ENCODE measurements at places on chromosomes 1 and 21.

GRCh38 chr1:235068158-235069121 is 60.2 kb downstream of the TOMM20 start:
- no peaks in the 10 kb centered on the region for H3K36me3 ChIP-seq
- no peaks in the 10 kb centered on the region for H3K4me1 ChIP-seq
- no peak overlapping the region for H3K4me3 ChIP-seq
- H3K27me3 ChIP-seq: no peaks in the 10 kb centered on the region

DNA sequence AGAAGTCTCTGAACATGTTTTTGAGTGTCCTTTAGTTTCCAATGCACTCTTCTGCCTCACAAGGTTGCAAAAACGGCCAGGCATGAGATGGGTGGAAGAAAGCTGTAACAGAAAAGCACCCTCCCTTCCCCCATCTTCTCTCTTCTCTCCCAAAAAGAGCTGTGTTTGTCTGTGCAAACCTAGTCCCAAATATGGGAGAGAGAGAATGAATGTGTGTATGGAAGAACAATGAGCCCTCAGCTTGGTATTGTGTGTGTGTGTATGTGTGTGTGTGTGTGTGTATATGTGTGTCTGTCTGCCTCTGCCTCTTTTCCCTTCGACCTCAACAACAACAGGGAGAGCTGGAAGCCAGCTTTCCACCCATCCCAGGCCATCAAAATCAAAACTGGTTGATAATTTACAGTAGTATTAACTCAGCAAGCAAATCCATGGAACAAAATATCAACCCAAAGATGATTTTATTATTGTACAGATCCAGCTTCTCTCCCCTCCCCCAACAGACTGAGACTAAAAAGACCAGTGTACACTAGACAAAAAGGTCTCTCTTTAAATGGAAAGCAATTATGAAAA is 1.8 kb downstream of the RERE start:
- peak overlapping the region; percentile 98 for H3K27ac ChIP-seq
- peak overlapping the region; percentile 100 for H3K4me3 ChIP-seq
- H3K4me1 ChIP-seq: peaks cover 15% of the 10 kb centered on the region

DNA sequence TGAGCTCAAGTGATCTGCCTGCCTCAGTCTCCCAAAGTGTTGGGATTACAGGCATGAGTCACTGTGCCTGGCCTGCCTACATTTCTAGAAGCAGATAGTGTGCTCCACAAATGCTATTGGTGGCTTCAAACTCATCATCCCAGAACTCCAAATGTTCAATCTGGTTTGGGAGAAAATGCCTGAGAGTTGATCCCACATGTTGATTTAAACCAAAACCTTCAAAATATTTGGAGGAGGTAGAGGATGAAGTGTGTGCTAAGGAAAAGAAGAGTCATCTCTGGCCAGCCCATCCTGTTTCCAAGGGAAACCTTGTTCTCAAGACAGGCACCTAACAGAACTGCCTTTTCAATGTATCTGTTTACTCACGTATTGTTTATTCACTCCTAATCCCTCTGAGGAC is 55.4 kb upstream of the GRHL3 start:
- no peaks in the 10 kb centered on the region for H3K36me3 ChIP-seq
- no peaks in the 10 kb centered on the region for H3K4me1 ChIP-seq
- no peak for DNase-seq
- no peak overlapping the region for H3K4me3 ChIP-seq
- no peaks in the 10 kb centered on the region for H3K27me3 ChIP-seq

DNA sequence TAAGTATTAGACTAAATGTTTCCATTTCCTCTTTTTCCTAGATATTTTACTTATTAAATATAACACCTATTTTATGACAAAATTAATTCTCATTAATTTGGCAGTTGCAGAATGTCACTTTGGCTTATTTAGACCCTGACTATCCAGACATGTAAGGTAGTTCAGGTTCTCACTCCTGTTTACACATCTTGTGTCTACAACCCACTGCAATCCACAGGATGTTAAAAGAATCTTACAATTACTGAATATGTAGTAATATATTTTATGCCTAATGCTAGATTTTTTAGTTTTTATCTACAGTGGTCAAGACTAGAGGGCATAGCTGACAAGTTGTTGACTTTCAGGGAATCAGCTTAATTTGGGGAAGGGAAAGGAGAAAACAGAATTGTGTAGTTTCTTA is 346.7 kb downstream of the USP25 start:
- no peak overlapping the region for H3K4me3 ChIP-seq
- no peaks in the 10 kb centered on the region for H3K4me1 ChIP-seq
- no peak for DNase-seq
- H3K27ac ChIP-seq: no peak overlapping the region
- H3K36me3 ChIP-seq: no peaks in the 10 kb centered on the region
- no peaks in the 10 kb centered on the region for H3K27me3 ChIP-seq

- no peaks in the 10 kb centered on the region for H3K4me1 ChIP-seq
- DNase-seq: no peak
- H3K27ac ChIP-seq: no peak overlapping the region
Observed at GRCh38 chr1:7084232-7084894, 299.1 kb downstream of the CAMTA1 start.

DNA sequence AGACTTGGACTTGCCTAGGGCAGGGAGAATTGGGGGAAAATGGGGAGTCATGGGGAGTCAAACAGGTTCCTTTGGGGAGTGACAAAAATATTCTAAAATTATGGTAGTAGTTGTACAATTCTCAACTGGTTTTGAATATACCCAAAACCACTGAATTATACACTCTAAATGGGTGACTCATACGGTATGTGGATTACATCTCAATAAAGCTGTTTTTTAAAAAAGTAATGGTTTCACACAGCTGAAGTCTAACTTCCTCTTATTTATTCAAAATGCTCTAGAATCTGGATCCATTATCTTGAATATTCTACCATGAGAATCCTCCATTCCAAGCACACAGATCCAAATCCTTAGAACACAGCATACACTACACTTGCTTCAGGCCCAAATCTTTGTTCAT is 11.1 kb downstream of the EIF4G3 start:
- H3K27ac ChIP-seq: no peak overlapping the region
- no peaks in the 10 kb centered on the region for H3K4me1 ChIP-seq
- no peaks in the 10 kb centered on the region for H3K27me3 ChIP-seq
- H3K36me3 ChIP-seq: peaks cover 6% of the 10 kb centered on the region
- H3K4me3 ChIP-seq: no peak overlapping the region

DNA sequence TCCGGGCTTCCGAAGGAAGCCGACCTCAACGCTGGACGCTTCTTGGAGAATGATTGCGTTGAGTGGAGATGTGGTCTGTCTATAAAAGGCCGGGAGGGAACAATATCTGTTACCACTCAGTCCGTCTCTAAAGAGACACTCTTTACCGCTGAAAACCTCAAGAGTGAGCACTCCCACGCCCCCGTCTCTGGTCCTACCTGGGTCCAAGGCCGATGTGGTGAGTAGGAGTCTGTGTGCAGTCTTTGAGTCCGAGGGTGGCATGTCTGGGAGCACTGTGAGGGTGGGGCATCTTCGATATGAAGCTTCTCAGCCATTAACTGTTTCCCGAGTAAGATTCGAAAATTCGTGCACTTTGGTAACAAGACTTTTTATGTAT is 576 bp downstream of the ZFP69 start:
- no peaks in the 10 kb centered on the region for H3K4me1 ChIP-seq
- H3K27ac ChIP-seq: peak overlapping the region; percentile 38
- peak; percentile 23 for DNase-seq
- H3K4me3 ChIP-seq: peak overlapping the region; percentile 93

DNA sequence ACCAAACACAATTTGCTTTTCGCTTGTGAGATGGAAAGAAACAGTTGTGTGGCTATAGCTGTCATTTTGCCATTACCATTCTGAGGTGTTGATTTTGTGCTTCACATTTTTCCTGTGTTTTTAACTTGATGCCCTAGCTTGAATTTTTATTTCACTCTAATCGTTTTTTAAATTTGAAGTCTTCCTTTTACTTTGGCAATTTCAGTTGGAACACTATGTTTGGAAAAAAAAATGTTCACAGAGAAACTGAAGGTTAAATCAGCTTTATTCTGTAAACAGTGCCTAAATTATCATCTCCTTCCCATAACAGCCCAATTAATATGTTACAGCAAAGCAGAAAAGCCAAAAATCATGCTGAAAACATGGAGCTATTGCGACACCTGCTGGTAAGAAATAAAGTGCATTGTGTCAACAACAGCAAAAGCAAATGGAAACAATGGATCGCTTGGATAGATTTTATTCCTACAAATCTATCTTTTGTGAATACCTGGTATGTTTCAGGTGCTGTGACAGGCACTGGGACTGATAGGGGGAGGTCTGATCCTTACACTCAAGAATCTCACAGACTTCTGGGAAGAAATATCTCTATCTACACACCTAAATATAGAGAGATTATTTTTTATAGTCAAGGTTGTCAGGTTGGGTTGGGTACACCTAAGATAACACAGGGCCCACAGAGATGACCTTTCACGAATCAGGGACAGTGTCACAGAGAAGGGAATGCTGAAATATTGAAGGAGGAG is 16.2 kb upstream of the ERICH3 start:
- no peak overlapping the region for H3K4me3 ChIP-seq
- H3K27ac ChIP-seq: no peak overlapping the region
- peaks cover 20% of the 10 kb centered on the region for H3K4me1 ChIP-seq
- H3K36me3 ChIP-seq: no peaks in the 10 kb centered on the region
- DNase-seq: peak; percentile 77
- H3K27me3 ChIP-seq: no peaks in the 10 kb centered on the region

Data from cardiac muscle cell (in vitro differentiated cells and primary cell).